Activated CD4-positive, alpha-beta T cell treated with anti-CD3 and anti-CD28 coated beads for 48 hours (primary cell): ENCODE measurements at places on chromosomes 6 and 20.
A peak's percentile ranks its signal among the peaks of the same experiment; 100 is the strongest.

DNA sequence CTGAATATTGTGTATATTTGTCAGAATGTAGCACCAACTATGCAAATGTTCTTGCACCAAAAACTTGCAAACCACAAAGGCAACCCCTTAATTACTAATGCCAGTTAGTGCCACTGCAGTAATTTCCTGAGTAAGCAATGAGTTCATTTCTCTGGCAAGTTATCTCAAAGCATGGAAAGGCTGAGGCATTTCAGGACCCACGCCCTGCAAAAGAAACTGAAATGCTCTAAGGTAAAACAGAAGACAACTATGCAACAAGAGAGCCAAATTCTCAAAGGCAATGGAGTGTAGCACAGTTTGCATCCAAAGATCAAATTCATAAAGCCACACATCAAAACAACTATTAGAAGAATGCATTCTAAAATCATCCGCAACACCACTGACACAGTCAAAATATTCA is 994.4 kb downstream of the EYS start:
- no peak for DNase-seq

DNA sequence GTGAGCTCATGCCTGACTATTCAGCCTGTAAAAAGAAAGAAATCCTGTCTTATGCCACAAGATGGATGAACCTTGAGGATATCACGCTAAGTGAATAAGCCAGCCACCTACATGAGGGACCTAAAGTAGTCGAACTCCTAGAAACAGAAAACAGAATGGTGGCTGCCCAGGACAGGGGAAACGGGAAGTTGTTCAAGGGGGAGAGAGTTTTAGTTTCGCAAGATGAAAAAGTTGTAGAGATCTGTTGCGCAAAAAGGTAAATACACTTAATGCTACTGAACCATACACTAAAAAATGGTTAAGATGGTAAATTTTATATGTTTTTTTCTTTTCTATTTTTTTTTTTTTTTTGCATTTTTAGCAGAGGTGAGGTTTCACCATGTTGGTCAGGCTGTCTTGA is 74.1 kb upstream of the RALY start:
- DNase-seq, result no peak

GRCh38 chr6:43838276-43839036 is 68.4 kb downstream of the VEGFA start:
- peak; percentile 21 for DNase-seq

GRCh38 chr6:1388630-1389368 is 577 bp upstream of the FOXF2 start:
- DNase-seq, result no peak

DNA sequence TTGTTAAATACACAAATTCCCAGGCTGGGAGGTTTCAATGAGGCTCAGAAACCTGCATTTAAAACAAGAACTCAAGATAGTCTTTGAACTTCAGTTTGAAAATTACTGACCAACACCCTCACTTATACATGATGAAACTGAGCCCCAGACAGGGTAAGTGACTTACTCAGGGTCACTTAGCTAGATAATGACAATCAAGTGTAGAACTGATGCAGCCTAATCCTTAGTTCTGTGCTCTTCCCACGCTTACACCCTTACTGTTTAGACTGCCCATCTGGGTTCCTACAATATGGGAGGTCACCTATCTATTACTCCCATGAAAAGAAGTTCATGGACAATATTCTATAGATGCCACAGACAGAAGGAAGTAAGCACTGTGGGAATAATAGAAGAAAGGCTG is 24.5 kb upstream of the FAM135A start:
- DNase-seq, result no peak

DNA sequence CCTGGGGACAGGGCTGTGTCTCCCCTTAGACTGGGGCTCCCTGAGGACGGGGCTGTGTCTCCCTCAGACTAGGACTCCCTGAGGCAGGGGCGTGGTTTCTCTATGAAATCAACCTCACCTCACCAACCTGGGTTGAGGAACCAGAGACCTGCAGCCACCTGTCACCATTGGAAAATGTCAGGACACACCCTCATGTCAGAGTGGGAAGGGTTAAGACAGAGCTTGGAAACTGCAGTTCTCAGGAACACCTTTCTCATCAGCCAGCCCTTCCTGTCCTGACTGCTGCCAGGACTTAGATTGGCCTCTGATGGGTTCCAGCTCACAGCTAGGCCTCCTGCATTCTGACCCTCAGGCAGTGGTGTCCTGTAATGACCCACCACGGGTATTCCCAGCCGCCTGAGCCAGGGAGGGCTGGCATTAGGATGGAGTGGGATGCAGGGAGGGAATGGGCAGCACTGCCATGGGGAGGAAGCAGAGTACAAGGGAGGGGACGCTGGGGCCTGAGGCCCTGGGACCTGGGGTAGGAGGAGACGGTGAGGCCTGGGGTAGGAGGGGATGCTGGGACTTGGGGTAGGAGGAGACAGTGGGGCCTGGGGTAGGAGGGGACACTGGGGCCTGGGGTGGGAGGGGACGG is 76.3 kb downstream of the MRPL14 start:
- no peak for DNase-seq

- DNase-seq, result no peak
Observed at GRCh38 chr6:39206250-39206721, 23.0 kb downstream of the KCNK5 start.

DNA sequence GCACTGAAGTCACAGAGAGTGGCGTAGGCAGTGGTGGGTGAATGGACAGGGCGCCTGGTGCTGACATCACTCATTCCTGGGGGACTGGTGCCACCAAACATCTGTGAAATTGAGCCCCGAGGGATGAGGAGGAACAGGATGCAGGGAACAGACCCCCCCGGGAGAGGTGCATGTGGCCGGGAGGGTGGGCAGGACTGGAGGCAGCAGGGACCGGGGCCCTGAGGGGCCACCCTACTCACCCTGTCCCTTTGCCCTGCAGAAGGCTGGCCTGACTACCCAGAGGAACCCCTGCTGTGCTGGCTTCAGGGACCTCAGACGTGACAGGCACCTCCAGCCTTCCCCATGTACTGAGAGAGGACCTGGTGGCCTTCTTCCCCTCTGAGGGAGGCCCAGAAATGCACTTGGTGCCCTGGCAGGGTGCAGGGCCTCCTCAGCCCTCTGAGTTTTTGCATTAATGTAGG is 25.1 kb downstream of the SYNDIG1 start:
- DNase-seq, result no peak

- DNase-seq, result no peak
Observed at GRCh38 chr6:37785002-37785662, 34.4 kb upstream of the ZFAND3 start.

DNA sequence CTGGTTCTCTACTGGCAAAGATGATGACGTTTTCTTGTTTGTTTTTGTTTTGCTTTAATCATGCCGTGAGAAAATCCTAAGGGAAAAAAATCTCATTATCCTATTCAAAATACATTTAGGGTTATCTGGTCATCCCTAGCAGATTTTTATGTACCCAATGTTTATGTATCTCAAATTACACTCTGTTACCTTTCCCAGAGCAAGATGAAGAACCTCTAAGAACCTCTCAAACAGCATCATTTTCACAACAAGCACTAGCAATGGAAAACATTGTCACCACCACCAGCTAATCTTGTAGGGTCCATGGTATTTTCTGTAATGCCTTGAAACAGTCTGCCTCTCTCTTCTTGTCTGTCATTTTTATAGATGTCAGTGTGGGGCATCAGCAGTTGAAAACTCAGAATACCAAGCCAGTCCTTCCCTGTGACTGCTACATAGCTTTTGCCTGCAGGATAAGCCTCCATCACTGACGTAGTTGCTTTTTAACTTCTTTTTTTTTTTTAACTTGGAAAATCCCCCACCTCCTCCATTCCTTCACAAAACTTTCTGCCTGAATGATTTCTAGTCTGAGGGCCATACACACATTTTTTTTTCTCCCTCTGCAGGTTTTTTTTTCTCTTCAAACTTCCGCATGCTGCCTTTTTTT is 2.4 kb upstream of the SNAP25 start:
- no peak for DNase-seq

- DNase-seq, result no peak
Observed at GRCh38 chr20:10943686-10944265, 270.0 kb upstream of the JAG1 start.

DNA sequence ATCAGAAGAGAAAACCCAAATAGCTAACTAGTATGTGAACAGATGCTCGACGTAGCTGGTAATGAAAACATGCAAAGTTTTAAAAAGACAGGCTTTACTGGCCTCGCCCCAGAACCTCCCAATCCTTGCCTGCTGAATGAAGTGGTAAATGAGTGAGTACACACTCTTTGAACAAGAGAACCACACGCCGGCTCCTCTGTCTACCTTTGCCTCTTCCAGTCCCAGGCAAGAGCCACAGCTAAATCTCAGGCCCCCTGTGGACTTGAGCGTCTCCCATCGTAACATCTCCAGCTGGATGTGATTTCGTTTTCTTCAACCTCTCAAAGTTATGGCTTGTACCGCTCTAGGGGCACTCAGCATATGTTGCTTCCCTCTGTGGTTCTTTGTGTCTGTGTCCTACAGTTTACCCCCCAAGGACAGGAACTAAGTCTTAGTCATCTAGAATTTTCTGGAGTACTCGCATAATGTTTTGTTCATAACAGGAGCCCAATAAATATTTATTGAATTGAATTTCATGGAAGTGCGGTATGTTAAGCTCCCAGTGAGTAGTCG is 153.2 kb upstream of the TAB2 start:
- no peak for DNase-seq
